ENCODE measurements at places on chromosomes 7 and 10.

- DNase-seq = peak; percentile 23
These were observed 229.5 kb downstream of the PTEN start for GRCh38 chr10:88092973-88093372.

- peak; percentile 77 for DNase-seq
These were observed 8.0 kb upstream of the TNRC18 start for GRCh38 chr7:5431560-5432015.

DNA sequence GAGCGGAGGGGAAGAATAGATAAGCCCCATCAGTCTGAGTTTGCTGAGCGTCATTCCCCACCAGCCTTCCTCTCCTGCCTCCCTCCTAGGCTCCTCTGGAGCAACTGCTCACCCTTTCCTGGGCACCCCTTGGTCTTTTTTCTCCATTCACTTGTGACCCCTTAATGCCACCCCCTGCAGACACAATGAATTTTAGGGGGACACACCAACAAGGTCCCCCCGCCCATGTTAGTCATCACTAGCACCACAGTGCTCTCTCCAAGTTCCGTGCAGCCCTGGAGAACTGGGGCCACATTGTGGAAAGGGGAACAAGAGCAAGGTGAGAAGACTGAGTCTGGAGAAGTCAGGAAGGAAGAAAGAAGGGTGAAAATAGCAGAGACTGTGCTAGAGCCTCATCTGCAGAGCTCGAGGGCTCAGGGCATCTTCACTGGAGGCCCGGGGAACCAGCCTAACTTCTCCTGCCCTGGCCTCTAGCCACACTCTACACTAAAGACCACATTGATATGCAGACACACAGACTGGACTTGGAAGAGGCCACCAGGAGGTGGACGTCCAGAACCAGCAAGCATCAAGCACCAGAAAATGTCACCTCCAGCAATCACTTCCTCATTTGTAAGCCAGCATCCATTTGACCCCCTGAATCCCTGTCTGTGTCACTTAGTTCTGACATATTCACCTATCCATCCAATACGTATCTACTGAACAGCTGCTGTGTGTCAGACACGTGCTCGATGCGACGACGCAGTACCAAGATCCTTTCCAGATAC, 17.5 kb downstream of the RGR start:
- no peak for DNase-seq

DNA sequence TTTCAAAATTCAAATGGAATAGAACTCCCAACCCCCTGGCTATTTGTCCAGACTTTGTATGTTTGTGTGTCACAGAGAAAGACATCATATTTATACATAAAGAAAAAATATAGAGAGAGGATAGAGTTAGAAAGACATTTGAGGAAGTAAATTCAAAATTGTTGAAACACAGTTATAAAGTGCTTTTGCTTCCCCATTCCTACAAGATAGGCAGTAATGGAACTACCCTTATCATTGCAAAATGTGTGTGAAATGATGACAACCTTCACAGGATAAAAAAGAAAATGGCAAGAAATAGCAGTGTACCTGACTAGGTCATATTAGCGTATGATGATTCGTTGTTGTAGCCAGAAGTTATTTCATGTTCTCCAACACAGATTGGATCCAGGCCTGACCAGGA, 63.1 kb downstream of the FZD1 start:
- no peak for DNase-seq

DNA sequence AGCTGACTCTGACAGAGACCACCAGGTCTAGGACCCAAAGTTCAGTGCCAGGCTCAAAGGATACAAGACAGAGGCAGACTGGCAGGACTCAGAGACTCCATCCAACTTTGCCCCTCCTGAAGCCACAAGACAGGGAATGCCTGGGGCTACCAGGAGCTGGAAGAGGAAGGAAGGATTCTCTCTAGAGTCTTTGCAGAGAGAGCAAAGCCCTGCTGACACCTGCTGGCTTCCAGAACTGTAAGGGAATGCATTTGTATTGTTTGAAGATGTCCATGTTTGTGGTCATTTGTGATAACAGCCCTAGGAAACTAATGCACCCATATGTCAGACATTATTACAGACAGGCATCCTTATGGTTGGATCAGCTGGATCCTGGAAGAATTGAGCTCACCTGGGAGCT, 132.3 kb upstream of the C7orf33 start:
- DNase-seq = no peak

GRCh38 chr7:115178835-115179234, 256.9 kb downstream of the MDFIC start:
- no peak for DNase-seq

DNA sequence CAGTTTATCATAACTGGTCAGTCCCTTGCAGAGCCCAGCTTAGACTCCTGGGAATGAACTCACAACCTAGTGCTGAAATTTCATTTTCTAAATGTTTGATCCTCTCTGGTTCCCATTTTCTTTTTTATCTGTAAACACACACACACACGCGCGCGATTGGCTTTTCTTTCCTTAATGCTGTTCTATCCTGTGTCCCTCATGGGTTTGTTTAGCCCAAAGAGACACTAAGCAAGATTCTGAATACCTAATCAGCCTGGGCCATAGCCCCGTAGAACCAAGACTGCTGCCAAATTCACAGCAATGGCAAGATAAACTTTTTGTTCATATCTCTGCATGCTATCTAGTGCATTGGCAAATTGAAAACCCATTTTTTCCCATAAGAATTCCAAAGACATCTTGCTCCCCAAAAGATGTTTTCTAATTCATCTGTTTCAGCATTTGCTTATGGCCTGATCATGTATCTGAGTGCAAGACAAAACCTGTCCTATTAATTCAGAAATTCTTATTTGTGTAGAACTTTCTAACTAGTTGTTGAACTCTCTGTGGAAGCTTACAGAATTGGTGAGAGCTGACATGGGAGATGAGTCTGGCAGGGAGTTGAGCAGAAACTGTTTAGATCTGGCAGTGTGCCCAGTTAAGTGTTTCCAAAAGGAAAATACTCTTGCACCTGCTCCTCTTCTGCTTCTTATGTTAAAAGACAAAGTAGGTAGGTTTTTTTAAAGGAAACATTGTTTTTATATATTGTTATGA, 1.8 kb upstream of the IFIT1 start:
- DNase-seq = no peak

DNA sequence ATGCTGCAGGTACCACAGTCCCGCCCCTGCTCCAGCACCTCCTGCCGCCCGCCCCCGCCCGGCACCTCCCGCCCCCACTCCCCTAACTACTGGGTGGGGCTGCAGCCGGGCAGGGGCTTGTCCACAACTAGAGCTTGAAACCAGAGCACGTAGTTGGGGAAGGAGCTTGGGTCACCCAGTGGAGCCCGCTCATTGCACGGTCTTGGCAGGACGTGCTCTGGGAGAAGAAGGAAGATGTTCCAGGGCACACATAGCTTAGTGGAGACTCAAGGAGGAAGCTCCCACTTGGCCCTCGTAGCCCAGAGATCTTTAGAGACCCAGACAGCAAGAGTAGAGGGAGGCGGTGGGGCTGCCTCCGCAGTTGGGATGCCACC, 692 bp downstream of the IGFBP1 start:
- peak; percentile 25 for DNase-seq

GRCh38 chr7:83143107-83143506, 19.6 kb downstream of the PCLO start:
- DNase-seq = no peak

DNA sequence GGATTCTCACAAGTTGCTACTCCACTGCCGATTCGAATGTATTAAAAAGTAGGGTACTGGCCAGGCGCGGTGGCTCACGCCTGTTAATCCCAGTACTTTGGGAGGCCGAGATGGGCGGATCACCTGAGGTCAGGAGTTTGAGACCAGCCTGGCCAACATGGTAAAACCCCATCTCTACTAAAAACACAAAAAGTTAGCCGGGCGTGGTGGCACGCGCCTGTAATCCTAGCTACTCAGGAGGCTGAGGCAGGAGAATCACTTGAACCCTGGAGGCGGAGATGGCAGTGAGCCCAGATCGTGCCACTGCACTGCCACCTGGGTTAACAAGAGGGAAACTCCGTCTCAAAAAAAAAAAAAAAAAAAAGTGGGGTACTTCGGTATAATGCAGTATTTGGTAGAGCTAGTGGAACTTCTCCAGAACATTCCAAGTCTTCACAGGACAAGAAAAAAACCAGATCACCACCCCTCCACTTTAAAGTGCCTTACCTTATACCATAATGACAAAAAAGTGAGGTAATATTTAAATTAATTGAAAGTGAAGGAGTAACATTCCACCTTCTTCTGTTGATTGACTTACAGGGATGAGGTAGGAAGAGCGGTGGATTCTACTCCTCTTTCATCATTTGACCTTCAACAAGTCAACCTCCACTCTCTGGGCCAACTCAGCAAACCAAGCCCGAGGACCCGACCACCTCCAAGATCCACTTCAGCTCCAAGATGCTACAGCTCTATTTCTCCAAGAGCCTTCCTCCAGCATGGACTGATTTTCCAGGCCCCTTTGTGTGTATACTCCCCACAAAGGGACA, 2.0 kb downstream of the BAZ1B start:
- DNase-seq = no peak

GRCh38 chr10:31656851-31657433, 271.7 kb downstream of the ARHGAP12 start:
- no peak for DNase-seq

DNA sequence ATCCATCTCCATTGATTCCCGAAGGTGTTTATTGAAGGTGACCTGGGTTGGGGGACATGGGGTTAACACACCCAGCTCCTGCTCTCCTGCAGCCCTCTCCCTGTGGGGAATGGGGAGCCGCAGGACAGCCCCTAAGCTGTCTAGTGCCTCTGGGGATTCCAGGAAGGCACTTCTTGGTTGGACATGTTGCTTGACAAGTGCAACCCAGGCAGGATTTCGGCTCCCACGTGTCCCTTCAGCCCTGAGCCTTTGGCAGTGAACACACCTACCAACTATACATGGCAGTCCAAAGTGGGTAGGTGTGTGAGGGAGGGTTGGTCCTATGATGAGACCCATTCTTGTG, 43.9 kb downstream of the DOCK1 start:
- DNase-seq = no peak

DNA sequence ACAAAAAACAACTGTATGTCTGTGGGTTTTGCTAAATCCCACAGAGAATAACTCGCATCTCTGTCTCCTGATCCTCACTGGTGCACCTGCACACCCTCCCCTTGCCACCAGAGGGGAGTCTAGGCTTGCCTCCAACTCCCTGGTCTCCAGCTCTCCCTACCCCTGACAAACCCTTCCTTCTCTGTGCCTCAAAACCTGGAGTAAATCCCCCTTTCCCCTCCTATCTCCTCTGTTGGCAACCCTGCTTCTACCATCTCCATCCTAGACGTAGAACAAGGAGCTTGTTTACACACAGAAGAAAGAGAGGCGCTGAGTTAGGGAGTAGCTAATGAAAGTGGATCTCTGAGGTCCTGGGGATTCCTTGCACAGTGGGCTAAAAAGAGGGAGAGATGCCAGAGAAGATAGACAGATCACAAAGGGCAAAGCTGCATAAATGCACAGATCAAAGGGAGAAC, 6.0 kb downstream of the MBLAC1 start:
- DNase-seq = peak; percentile 69

DNA sequence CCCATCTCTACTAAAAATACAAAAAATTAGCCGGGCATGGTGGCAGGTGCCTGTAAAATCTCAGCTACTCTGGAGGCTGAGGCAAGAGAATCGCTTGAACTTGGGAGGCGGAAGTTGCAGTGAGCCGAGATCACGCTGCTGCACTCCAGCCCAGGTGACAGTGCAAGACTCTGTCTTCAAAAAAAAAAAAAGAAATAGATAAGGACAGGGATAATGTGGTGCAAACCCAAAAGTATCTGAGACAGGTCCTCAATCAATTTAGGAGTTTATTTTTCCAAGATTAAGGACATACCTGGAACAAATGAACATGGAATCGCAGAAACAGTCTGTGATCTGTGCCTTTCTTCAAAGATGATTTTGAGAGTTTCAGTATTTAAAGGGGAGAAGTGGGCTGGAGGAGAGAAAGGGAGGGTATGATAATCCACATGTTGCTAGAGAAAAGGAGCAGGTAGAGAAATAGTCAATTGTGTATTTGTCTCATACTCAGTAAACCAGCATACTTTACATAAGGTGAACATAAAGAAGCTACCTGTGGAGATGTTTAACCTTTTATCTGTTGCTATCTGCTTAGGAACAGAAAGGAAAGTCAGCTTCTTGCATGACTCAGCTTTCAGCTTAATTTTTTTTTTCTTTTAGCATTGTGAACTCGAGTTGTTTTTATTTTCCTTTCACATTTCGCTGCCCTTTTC, 4.9 kb upstream of the MTPN start:
- DNase-seq = no peak

GRCh38 chr10:12872577-12872976, 128.9 kb downstream of the CCDC3 start:
- no peak for DNase-seq

GRCh38 chr10:124602121-124602561, 140.5 kb downstream of the LHPP start:
- DNase-seq = no peak

DNA sequence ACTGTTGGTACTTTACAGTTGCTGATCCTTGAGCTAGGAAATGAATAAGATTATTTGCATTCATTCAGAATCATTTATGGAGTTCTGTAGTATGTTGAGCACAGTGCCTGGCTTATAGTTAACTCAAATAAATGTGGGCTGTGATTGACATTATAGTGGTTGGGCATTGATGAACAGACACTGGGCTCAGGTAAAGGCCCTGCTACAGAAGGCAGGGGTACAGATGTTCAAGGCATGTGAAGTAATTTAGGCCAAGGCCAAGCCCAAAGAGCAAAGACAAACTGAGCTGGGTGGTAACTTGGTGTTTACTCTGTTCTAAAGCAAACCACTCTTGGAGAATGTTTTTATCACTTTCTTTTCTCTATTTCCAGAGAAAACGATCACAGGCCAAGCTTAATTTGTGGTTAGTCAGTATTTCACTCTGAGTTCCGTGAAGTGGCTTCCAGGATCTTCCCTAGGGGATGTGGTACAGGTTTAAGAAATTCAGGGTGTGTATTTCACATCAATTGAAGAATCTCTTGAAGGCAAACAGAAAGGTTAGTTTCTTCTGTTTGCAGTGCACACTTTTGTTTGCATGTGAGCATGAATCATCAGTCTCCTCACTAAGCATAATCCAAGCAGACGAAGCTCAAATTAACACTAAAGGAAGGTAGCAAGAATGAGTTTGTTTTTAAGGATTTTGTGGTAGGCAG, 113.9 kb upstream of the PRR15 start:
- DNase-seq = no peak

GRCh38 chr7:2314209-2314955, at the start of gene SNX8:
Gene SNX8 (minus strand): TSS chr7:2314441. CDS start chr7:2314421, 20 bp downstream.
- DNase-seq = peak; percentile 85

GRCh38 chr10:119654540-119654939, 3.4 kb downstream of the BAG3 start:
- no peak for DNase-seq
